Stimulated activated CD4-positive, alpha-beta T cell treated with anti-CD3 and anti-CD28 coated beads, Interleukin-1b, Interleukin-23, amount 100 ng/mL, for 4 hours (primary cell): ENCODE measurements at places on chromosomes 12 and 14.

DNA sequence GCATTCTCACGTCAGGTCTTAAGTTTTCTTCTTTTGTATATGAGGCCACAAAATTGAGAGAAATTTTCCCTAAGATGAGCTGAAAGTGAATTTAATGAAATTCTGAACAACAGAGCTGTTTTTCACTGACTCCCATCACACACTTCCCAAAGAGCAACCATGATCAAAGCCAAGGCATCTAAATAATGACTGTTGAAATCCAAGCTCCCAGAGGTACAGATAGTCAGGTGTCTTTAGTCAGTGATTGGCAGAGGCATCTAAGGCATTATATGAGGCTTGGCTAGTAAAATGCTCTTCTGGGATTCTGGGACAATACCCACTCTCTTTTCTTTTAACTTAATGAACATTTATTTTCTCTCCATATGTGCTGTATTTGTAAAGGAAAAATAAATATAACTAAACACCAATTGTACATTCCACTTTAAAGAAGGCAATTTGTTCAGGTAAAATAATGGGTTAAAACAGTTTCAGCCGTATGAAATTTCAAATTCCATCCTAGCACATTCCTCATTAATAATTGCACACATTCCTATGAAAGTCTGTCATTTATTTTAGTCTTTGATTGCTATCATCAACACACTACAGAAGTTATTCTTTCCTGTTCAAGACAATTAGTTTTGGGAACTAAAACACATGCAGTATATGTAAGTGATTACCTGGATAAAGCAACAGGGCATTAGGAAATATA lies 871 bp upstream of the SSTR1 start:
- DNase-seq: no peak

DNA sequence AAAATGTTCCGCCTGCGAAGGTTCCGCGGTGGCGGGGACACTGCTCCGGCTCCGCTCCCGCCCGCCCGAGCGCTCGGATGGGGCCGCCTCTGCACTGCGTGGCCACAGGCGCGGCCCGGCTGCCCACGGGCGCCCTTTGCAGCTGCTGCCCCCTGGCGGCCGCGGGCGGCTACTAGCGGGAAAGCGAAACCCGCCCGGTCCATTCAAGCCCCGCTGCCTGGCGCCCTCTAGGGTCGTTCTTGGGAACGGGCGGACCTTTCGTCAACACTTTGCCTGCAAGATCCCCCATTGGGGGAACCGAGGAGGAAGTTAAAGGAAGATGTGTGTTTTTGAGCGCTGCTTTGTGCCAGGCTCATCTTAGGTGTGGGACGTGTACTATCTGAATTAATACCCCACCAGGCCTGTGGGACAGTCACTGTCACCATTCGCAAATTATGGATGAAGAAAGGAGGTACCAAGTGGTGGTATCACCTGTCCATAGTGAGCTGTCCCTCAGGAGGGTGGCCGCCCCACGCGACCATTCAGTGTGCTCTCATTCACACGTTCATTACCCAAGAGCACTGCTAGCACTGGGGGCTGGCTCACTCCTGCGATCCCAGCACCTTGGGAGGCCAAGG lies 19.4 kb downstream of the GPR132 start:
- peak; percentile 92 for DNase-seq

GRCh38 chr14:32593290-32593942 lies 264.3 kb downstream of the AKAP6 start:
- no peak for DNase-seq

DNA sequence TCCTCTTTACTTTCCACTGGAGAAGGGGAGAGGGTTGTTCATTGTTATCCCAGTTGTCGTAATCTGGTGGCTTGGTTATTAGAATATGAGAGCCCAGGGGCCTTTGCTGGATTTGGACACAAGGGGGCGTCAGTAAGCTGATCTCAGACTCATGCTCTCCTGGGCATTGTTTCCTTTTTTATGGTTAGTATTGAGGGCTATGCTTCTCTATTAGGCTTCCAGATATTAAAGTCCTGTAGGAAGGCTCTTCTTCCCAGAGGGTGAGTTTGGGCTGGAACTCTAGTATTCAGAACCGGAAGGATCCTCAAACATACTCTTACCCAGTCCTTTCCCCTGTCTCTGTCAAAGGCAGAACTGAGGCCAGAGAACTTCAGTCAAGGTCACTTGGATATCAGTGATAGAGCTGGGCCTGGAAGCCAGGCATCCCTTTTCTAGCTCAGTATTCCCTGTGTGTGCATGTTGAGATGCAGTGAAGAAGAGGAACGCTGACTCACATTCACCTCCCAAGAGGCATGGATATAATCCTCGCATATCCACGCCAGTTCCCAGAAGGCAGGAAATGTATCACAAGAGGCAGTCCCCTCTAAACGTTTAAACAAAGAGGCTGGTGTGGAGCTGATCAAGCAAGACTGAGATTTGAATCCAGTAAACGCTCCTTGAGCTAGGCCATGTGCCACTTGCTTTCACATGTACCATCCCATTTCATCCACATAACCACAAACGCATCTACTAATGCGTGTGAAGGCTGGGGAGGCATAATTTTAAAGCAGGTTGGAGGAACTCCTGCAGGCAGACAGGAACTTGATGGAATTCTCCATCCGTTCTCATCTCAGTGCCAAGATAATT lies 41.6 kb downstream of the UBE3B start:
- DNase-seq: peak; percentile 34

GRCh38 chr12:81800298-81801148 lies 41.4 kb upstream of the PPFIA2 start:
- no peak for DNase-seq

- DNase-seq: peak; percentile 13
Observed at GRCh38 chr12:108730365-108731104, 783 bp downstream of the CORO1C start.

- DNase-seq: no peak
Observed at GRCh38 chr14:101406921-101407320, 154.4 kb upstream of the DIO3 start.

DNA sequence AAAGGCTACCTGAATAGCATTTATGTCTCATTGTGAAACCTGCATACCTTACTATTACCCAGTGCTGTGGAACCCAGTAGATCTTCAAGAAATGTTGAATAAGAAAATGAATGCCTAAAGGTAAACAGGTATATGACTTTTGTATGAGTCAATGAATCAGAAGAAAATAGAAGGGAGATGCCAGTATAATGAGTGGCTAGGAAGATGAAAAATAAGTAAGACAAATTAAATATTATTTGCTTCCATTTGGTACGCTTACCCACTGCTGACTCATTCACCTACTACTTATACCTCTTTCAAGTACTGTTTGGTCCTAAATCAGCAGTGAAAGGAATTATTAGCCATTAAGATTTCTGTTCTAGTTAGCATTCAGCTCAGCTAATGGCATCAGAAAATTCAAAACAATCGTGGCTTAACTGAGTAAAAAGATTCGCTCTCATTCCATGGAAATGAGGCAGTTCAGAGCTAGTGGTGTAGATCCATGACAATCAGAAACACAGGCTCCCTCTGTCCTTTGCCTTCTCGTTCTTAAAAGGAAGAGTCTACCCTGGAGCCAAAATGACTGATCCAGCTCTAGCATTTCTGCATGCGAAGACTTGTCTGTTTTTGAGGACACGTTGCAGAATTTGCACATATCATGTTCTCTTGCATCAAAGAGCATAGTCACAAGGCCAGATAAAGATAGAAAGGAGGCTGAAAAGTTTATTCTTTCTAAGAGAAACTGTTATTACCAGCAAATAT lies 705.8 kb upstream of the USP15 start:
- no peak for DNase-seq

DNA sequence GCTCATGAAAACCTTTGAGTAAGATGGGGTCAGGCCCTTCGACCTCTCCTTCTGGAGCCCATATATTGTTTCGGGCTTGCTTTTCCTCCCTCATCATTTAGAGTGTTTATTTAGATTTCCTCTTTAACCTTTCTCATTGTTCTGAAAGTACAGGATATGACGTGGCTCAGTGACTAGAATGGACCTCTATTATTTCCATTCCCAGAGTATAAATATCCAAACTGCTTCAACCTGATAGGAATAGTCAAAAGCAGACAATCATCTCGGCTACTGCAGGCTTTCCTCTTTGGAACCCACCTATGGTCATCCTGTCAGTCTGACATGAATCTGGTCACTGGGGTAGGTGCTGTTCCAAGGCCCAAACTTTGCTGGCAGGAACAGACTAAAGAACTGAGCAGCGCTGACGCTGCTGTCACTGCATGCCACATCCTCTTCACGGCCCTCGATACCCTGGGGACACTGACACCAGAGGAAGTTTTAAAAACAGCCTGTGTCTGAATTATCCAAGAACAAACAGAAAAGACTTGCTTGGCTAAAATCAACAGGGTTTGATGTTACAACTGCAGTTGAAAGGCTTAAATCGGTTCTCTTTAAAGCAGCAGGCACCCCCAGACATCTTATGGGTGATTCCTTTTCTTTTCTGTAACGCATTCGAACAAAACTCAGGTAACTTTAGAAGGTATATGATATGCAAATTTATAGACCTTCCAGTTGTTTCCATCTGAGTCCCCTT lies 5.0 kb upstream of the DDX47 start:
- no peak for DNase-seq

DNA sequence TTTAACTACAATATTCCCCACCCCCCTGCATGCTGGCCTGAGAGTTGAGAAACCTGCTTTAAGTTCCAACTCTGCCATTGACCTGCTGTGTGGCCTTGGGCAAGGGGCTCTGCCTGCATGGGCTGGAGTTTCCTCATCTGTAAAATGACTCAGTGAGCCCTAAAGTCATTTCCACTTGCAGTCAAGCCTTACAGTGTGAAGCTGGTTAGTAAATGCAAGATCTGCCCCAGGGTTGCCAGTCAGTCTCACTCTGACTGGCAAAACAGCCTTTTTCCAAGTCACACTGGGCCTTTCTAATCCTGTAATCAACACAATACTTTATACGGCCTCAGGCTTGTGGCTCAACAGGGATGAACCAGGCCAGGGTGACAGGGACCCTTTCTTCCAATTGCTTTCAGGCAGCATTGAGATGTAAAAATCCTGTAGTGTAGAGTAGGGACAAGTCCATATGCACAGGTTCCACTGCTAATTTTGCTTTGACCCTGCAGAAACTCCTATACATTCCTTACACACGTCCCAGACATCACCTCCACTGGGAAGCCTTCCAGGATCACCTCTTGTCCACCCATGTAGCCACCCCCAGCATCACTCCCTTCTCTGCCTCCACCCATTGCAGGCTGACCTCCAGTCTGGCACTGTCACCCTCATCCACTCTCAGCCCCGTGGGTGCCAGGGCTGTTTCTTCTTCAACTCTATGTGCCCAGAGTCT lies 42.6 kb upstream of the PRIMA1 start:
- DNase-seq: no peak

DNA sequence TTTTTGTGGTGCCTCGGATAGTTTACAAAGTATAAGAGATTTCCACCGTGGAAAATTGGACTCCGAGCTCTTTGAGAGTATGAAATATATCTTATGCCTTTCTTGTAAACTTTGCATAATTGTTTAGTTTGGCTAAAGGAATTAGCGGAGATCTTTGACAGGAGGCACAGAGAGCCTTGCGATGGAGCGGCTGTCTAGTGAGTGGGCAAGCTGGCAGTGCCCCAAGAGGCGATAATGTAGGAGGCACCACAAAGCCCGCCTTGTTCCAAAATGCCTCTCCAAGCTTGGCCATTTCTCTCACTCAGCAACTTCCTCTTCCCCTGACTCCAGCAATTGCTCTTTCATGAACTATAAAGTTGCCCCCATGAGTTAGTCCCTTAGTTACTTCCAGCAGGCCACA lies 270.1 kb upstream of the PRICKLE1 start:
- no peak for DNase-seq

DNA sequence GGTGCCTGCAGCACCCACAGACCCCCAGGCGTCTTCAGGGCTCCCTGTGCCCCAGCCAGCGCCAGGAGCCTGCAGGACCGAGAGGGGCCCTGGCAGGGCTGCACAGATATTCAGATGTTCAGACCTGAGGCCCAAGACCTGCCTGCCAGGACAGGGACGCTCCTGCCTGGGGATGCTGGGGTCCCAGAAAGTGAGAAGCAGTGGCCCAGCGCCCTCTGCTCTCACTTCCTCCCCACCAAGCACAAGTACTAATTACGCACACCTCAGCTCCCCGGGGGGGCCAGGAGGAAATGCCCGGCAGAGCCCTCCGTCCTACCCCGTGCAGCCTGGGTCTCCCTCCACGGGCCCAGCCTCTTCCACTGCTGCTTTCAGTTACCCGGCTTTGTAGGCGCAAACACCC lies 28.8 kb upstream of the INF2 start:
- DNase-seq: no peak

GRCh38 chr12:27285403-27285802 lies 41.3 kb downstream of the STK38L start:
- no peak for DNase-seq

GRCh38 chr12:51020448-51021182 lies 5.6 kb downstream of the SLC11A2 start:
- no peak for DNase-seq

- DNase-seq: no peak
Observed at GRCh38 chr14:66003082-66003730, 483.0 kb upstream of the CCDC196 start.

- DNase-seq: no peak
Observed at GRCh38 chr14:74237441-74237840, 1.8 kb upstream of the VSX2 start.

DNA sequence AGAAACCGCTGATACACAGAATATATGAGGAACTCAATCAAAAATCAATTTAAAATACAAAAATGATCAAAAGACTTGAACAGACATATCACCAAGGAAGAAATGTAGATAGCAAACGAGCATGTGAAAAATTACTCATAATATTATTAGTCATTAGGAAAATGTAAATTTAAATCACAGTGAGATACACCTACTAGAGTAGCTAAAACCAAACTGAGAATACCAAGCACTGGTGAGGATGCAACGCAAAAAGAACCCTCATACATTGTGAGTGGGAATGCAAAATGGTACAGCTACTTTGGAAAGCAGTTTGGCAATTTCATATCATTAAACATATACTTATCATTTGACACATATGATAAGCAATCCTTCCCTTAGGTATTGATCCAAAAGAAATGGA lies 101.1 kb upstream of the ST8SIA1 start:
- DNase-seq: no peak

GRCh38 chr14:39366460-39367386 lies 65.5 kb downstream of the FBXO33 start:
- DNase-seq: no peak

DNA sequence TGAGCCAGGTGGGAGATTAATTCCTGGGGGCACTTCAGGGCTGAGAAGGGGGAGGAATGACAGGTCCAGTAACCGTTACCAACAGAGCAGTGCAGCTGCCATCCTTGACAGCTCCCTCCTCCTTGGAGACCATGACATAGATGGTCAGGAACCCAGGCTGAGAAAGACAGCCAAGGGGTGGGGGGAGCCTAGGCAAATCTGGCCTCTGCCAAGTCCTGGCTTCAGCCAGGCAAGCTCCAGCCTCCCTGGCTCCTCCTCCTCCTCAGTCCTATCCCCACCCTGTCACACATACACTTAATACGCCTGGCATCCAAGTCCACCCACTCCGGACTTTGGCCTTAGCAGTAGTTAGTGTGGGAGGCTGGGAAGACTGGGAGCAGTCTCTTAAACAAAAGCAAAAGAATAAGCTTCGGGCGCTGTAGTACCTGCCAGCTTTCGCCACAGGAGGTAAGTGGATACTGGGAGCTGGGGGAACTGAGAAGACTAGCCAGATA lies at the start of gene RDH5:
Gene RDH5 (plus strand): TSS at position 323 of the 494 bp plus-strand sequence. CDS start 792 bp downstream, outside the sequence.
- DNase-seq: no peak

- no peak for DNase-seq
Observed at GRCh38 chr14:106840258-106840657, 1313.9 kb downstream of the TMEM121 start.

GRCh38 chr12:115871714-115872113 lies 405.8 kb downstream of the MED13L start:
- DNase-seq: no peak

- DNase-seq: no peak
Observed at GRCh38 chr12:66829660-66830325, 150.9 kb upstream of the GRIP1 start.

GRCh38 chr14:68718023-68718990 lies 74.6 kb downstream of the ZFP36L1 start:
- DNase-seq: no peak
